ENCODE measurements at places on chromosomes 16 and 17.

- DNase-seq: no peak
These were observed 604.7 kb upstream of the SALL1 start for GRCh38 chr16:51755577-51756355.

- no peak for DNase-seq
These were observed 52.9 kb downstream of the CA10 start for GRCh38 chr17:52105591-52105990.

DNA sequence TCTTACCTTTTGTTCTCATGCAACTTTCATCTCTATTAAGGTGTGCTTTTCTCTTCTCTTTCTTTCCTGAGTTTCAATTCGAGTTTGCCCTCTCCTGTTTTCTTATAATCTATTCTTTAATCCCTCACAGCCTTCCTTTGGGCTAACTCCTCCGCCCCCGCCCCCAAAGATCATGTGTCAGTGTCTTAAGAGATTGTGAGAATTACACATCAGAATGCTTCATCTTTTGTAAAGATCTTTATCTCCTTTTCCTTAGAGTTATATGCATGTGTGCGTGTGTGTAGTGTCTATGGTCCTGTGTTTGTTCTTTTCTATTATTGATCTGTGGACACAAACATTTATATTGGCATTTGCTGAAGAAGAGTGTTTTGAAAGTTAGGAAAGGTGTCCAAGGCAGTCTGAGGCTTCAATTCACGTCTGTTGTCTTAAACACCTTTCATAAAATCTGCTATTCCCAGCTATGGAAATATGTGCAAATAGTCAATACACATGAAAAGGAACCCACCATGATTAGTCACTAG, 6.1 kb upstream of the ALDH3A2 start:
- no peak for DNase-seq

DNA sequence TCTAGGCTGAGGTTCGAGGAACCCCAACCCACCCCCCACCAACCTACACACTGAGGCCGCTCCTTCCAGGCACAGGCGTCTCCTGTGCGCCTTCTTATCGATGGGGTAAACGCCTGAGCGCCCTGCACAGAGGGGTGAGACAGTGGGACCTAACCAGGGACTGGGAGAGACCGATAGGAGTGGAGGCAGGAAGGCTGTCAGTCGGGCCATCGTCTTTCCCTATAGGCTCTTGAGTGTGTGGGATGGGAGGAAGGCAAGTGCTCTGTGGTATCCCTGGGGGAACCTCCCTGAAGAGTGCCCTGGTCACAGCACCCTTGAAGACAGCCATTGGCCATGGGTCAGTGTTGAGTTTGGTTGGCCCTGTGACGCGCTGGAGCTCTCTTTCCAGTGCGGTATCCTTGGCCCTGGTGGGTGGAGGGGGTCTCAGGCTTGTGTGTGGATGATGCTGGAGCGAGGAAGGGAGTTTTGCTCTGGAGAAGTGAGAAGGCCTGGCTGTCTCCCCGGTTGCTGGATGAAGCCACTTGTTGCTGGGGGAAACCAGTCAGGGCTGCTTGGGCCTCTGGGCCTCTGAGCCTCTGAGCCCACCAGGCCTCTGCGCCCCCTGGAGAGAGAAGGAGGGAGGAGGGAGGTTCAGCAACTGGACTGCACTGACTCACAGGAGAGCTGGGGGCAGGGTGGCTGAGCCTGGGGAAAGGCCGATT, 1.7 kb downstream of the GPRC5C start:
- DNase-seq: no peak

GRCh38 chr16:59632276-59632855, 898.2 kb upstream of the GOT2 start:
- no peak for DNase-seq

DNA sequence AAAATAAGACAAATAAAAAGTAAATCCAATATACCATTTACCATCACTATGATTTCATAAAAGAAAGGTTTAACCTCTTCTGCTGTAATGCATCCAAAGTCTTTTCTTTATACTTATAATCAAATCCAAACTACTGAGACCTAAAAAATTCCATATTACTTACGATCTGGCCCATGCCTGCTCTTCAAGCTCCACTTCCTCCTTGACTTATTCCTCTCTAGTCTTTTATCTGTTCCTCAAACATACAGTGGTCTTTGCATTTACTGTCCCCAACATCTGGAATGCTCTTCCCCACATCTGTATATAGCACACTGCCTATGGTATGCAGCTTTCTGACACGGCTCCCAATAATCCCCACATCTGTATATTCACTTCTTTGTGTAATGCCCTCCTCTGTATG, 33.8 kb downstream of the PCTP start:
- DNase-seq: no peak

GRCh38 chr17:66941773-66942450, 22.6 kb upstream of the CACNG4 start:
- no peak for DNase-seq

GRCh38 chr16:1057252-1057932, 15.2 kb upstream of the SSTR5 start:
- no peak for DNase-seq

GRCh38 chr16:88456356-88457292, 3.5 kb downstream of the ZFPM1 start:
- DNase-seq: no peak

DNA sequence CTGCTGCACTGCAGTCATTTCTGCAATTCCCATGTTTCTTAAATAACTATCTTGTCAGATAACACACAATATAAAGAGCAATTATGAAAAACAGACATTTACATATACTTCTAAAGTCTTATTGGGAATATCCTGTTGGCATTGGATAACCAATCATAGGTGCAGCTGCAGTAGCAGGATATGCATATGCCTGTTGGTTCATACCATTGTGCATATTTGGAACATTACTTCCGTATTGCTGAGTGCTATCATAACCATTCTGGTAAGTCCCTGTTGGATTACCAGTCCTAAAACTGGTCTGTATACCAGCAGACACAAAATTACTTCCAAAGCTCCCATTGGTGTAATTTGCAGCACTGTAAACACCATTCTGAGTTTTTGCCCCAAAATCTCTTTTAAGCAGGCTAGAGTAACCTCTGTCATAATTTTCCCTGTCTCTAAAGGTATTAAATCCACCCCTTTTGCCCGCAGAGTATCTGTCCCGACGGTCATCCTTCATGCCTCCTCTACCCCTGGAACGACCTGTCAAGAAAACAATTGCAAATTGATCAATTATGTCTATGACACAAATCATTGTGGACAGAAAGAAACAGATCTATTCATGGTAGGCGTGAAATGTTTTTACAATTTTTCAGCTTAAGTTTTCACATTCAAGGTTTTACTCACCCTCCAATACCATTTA, 3.1 kb upstream of the POLG2 start:
- no peak for DNase-seq

GRCh38 chr16:79628501-79628975, 28.0 kb upstream of the MAF start:
- no peak for DNase-seq

DNA sequence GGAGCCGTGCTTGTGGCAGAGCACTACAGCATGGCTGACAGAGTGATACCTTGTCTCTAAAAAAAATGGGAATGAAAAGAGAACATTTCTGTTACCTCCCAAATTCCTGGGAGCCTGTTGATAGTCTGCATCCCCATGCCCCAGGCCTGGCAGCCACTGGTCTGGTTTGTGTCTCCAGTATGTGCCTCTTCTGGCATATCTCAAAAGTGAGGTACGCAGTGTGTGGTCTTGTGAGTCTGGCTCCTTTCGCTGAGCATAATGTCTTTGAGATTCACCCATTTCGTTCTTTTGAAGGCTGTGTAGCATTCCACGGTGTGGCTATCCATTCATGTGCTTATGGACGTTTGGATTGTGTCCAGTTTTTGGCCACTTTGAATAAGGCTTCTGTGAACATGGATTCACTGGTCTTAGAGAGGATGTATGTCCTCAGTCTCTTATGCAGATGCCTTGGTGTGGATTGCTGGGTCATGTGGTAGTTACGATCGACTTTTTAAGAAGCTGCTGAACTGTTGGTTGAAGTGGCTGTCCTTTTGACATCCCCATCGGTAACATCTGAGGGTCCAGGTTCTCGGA, 39.1 kb downstream of the PRMT7 start:
- no peak for DNase-seq

GRCh38 chr16:50696575-50697420, 3.4 kb downstream of the NOD2 start:
- DNase-seq: no peak

DNA sequence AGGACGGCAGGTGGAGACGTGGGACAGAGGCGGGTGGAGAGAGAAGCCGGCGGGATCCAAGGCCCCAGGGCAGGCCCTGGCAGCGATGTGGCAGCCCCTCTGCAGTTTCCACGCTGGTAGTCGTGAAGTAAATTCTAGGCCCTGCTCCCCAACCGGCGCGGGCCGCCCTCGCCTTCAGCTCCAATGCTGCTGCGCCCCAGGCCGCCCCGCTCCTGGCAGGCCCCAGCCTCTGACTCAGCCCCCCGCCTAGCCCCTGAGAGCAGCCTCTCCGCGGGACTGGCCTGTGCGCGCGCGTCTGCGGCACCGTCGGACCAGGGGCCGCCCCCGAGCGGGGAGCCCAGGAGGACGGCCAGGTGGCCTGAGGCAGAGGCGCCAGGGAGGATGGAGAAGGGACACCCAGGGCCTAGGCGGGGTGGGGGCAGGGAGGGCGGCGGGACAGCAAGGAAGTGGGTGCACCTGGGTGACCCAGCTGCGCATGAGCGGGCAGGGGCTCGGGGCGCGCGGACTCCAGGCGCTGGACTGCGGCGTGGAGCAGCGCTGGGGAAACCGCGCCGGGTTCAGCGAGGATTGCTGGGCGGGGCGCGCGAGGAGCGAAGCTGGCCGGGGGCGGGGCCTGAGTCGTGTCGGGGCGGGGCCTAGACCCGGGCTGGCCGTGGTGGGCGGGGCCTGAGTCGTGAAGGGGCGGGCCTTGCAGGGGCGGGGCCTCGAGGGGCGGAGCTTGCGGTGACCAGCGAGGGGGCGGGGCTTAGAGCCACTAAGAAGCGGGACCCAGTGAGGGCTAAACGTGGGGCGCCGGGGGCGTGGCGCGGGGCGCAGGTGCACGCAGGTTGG, 29.6 kb downstream of the ZNF778 start:
- DNase-seq: peak; percentile 87

GRCh38 chr16:67665598-67665997, 952 bp downstream of the ENKD1 start:
- no peak for DNase-seq

DNA sequence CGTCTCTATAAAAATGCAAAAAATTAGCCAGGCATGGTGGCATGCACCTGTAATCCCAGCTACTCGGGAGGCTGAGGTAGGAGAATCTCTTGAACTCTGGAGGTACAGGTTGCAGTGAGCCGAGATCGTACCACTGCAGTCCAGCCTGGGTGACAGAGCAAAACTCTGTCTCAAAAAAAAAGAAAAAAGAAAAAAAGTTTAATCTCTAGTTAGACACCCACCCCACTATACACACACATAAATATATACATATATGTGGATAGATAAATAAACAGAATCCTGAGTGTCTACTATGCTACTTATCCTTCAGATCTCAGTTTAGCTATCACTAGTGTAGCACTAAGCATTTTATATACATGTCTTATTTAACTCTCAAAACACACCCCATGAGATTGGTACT, 18.7 kb downstream of the ITGAL start:
- no peak for DNase-seq
